ENCODE measurements at places on chromosomes 12 and 14. TPM values are rescaled to one million over a fixed set of nuclear protein-coding genes. Genes with fewer than 3 reads are reported as not detected.

GRCh38 chr14:25868521-25869314 lies 729.1 kb downstream of the NOVA1 start:
- DNase-seq = no peak

DNA sequence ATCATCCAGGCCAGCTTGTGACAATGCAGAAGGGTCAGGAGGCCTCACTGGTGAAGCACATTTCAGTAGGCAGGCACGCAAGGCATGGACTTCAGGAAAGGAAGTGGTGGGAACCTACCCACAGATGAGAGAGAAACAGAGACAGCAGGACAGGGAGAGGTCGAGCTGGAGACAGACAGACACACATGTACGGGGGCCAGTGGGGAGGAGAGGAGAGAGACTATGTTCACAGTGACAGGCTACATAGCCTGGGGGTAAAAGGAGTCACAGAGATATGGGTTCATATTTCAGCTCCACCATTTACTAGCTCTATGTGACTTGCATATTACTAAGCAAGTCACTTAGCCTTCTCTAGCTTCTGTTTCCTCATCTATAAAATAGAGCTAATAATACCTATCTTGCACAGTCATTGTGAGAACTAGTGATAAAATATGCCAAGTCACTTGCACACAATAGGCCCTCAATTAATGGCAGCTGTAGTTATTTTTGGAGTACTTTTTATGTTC lies 91.1 kb upstream of the FUT8 start:
- DNase-seq = no peak

DNA sequence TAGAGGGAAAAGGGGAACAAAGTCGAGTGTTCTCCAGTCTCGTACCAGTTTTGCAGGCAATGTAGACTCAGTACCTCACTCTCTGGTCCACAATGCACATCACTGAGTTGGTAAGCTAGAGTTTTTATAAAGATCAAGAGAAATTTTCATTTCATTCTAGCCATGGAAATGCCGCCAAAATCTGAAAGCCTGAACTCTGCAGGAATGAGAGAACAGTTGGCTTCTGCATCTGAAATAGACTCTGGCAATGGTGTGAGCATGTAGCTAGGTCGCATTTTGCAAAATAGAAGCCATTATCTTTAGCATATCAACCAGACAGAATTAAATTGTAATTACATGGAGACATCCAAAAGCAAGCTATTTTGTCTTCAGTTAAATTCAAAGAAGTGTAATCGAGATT lies 381.0 kb downstream of the NOVA1 start:
- DNase-seq = no peak

GRCh38 chr14:79027138-79027537 lies 857.0 kb downstream of the NRXN3 start:
- no peak for DNase-seq

GRCh38 chr12:95582230-95583058 lies 31.2 kb upstream of the USP44 start:
- DNase-seq = peak; percentile 26

GRCh38 chr12:51392556-51393237 lies 1.5 kb upstream of the GALNT6 start:
- DNase-seq = no peak

DNA sequence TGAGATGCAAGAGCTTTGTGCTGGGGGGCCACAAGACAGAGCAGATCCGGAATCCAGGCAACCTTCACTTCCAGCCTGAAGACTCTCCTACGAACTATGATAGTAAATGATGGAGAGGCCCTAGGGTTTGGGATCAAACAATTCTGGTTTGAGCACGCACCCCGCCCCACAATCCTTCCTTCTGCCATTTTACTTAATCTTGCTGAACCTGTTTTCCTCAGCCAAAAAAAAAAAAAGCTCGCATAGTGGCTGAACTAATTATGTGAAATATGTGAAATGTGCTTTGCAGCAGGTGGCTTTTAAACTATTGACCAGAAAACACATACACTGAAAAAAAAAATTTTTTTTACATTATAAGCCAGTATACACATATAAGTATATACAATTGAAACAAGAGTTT lies 667 bp upstream of the ITFG2 start:
- no peak for DNase-seq

DNA sequence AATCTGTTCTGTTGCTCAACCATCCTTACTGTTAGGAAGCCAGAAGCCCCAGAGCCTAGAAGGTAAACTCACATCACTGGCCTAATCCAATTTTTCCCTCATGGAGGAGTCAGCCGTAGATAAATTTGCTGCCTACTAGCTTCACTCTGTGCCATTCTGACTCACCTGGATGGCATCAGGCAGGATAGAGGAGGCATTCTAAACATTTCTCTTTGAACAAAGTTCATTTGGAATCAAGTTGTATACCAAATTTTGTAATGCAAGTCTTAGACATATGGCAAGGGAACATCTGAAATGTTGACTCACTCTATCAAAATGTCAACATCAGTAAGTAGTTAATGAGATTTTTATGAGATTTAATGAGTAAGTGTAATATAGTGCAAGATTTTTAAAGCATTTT lies 13.6 kb upstream of the TBC1D30 start:
- no peak for DNase-seq

GRCh38 chr14:91009501-91010152 lies 50.8 kb downstream of the RPS6KA5 start:
- no peak for DNase-seq

DNA sequence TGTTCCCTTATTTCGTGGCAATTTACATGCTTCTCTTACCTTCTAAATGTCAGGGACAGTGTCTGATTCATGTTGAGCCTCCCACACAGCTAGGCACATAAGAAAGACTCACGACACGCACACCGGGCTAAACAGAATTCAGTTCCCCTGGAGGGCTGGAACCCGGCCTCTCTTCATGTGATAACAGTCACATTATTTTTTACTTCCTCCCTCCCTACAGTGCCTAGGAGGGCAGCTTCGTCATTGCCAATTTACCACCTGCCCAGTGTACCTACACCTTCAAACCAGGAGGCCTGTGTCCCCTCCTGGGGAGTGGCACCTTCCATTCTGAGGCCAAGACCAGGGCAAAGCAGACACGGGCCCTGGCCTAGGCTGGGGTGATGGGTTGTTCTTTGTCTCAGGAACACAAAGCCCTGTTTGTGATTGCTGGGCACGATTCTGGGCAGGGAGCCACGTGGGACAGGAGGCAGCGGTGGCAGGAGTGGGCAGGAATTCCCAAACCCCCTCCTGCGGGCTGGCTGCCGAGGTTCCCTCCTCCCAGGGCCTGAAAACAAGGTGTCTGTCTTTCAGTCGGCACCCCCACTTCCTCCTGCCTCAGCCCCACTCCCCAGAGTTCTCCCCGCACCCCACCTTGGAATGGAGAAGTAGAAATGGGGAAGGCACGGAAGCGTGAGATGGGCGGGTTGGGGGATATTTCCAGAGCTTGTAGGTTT lies 6.8 kb upstream of the RASAL1 start:
- DNase-seq = no peak

DNA sequence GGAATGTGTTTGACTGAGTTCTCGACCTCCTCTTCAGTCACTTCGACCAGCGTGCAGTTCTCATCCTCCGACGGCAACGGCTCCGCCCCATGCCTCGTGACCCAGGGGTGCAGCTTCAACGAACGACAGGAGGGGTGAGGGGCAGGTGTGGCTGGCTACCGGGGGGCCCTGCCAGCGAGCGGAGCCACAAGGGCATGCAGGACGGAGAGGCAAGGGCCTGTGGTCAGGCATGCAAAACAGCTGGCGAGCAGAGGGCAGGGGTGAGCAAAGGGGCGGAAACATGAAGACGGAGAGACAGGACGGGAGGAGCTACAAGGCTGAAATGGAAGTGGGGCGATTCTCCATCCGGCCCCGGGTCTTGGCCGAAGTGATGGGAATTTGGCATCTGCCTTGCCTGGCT lies 38.7 kb downstream of the P2RX4 start:
- no peak for DNase-seq

SYNDIG1L gene
- 0.24 TPM for polyA plus RNA-seq

DNA sequence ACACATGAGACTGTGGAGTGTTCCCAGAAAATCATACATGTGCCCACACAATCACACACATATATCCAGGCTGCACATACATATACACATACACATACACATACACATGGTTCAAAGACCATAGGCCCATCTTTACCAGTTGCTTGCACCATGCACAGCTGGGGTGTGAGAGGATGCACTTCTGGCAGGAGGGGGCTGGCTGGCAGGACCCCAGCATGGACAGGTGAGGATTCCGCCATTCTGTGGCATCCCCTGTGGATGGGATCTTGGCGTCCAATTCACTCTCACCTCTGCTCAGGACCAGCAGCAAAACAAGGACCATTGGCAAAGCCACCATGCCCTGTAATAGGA lies 7.0 kb downstream of the ITGB7 start:
- no peak for DNase-seq

RNASE7 gene
- polyA plus RNA-seq = 0.96 TPM

- no peak for DNase-seq
Observed at GRCh38 chr12:28955491-28955890, 193.6 kb upstream of the FAR2 start.

GRCh38 chr14:63205044-63205575 lies 867 bp downstream of the RHOJ start:
- DNase-seq = no peak

DNA sequence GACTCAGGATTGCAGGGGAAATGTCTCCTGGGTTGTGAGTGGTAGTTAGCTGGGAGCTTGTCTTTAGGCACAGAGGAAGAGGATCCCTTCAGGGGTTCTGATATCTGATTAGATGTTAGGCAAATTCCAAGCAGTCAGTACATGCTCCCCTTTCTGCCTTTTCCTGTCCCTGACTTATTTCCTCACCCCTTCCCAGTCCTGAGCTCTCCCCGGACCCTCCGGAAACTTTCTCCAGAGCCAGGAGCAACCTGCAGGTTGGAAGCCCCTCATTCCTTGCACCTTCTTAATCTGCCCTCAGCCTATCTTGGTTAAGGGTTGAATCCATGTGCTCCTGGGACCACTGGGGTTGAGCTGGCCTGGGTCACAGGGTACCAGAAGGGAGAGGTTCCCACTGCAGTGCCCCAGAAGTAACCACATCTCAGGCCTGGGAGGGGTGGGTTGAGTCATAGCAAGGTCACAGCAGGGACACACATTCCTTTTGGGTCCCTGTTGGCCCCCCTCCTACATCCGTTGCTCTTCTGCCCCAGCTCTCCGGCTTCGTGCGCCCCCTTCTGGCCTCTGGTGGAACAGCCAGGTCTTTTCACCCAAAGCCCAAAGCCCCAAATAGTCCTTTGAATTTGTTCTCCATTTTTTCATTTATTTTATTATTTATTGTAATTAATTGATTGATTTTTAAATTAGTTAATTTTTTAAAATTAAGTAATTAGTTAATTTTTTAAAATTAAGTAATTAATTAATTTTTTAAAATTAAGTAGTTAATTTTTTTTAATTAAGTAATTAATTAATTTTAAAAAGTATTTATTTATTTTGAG lies 1.8 kb downstream of the IGFBP6 start:
- no peak for DNase-seq

DNA sequence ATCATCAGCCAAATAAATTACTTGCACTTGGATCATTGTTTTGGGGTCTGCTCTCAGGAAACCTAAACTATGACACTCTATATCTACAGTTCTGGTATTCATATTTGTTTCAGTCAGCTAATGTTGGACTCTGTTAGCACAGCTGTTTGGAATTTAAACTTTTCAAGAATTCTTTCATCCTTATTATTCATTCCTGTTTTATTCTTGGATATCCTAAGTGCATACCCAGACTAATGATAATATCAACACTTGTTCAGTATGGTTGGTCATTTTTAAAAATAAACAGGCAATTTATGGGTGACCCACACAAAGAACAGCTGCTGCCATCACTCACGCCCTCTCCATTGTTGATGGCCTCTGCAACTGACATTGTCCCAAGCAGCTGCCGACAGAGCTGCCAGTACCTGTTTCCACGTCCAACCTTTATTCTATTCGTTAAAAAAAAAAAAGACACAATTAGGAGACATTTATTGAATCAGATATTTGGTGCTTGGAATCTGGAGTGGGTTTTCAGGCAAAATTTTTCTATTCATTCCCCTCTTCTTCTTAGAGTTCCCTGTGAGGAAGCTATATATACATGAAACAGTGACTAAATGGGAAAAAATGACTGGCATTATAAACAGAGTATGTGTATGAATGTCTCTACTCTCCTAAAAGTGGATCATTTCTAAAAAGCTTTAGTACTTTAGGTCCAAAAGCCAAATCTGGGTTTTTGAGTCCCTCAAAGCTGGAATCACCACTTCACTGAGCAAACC lies 252.1 kb upstream of the NAV3 start:
- no peak for DNase-seq

DNA sequence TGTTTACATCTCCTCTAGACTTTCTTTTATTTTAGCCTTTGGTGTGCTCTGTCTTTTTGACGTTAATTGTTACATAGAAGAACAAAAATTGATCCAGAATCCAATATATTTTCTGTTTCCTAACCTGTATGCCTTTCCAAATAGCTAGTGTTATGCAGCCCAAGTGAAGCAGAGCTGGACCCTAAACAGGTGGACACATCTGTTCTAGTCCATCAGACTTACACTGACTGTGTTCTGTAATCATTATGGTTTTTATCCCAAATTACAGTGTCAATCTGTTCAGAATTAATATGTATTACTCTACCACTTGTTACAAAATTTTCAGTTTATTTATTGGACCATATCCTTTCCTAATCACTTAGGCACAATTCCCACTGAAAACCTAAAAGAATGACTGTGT lies 176.8 kb upstream of the FOXG1 start:
- no peak for DNase-seq

SPTB gene
- 13.2 TPM for polyA plus RNA-seq

- DNase-seq = no peak
Observed at GRCh38 chr12:116635487-116635886, 76.3 kb downstream of the MAP1LC3B2 start.

Data from right renal cortex interstitium (tissue), 3 donors.